Stimulated activated CD8-positive, alpha-beta memory T cell treated with anti-CD3 and anti-CD28 coated beads, Interleukin-7, amount 100 ng/mL, for 1 hour (primary cell): ENCODE measurements at places on chromosomes 2 and 18.

DNA sequence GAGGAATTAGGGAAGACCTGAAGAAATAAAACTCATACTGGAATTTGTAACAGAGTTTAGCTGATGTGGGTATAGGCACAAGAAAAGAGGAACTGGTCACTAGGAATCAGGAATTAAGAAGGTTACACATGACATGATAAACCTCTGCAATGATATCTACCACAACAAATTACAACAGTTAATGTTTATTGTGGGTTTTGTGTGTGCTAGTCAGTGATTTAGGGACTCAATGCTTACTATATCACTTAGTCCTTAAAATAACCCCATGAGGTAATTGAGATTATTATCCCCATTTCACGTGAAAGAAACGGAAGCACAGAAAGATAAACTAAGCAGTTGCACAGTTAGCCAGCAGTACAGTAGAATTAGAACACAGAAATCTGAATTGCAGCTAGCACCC is 415.8 kb upstream of the ZEB2 start:
- DNase-seq, result no peak

- no peak for DNase-seq
Observed at GRCh38 chr2:101124643-101125366, 26.4 kb downstream of the TBC1D8 start.

GRCh38 chr2:226995625-226996041 is 159.8 kb downstream of the RHBDD1 start:
- no peak for DNase-seq

GRCh38 chr2:160741271-160741670 is 247.7 kb upstream of the RBMS1 start:
- no peak for DNase-seq

GRCh38 chr2:10680957-10681356 is 8.8 kb downstream of the NOL10 start:
- no peak for DNase-seq

GRCh38 chr2:168466190-168466737 is 10.2 kb downstream of the CERS6 start:
- DNase-seq, result no peak

GRCh38 chr2:221154176-221154575 is 417.9 kb downstream of the EPHA4 start:
- DNase-seq, result no peak

DNA sequence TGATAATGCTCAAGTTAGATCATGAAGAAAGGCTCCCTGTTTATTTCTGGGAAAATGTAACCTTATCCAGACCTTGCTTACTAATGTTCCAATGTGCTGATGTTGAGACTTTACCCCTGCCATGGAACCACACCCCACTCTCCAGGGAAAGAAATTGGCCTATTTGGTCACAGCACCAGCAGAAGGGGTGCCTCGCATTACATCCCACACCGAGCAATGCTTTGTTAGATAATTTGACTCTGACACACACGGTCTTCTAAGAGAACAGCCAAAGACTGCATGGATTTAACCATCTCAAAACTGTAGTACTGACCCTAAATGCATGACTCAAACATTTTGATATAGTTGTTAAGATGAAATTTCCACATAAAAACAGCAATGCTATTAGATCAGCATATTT is 152.1 kb upstream of the CCDC150 start:
- no peak for DNase-seq

DNA sequence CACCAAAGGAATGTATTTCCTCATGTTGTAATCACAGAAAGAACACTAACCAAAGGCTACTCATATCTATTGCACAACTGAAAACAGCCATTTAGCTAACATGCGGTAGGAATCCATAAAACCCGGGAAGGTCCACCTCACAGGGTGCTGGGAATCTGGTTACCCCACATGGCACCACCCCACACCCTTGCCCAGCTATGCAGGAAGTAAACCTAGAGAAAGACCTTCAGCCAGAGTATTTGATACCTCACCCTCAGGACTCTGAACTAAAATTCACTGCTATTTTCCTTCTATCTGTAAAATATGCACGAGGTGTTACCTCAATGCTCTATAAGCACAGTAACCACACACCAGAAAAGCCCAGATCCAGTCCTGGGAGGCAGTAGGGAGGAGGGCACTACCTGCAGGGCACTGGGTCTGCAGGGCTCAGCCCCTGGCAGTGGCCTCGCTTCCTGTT is 45.8 kb downstream of the PTPN2 start:
- DNase-seq, result no peak

DNA sequence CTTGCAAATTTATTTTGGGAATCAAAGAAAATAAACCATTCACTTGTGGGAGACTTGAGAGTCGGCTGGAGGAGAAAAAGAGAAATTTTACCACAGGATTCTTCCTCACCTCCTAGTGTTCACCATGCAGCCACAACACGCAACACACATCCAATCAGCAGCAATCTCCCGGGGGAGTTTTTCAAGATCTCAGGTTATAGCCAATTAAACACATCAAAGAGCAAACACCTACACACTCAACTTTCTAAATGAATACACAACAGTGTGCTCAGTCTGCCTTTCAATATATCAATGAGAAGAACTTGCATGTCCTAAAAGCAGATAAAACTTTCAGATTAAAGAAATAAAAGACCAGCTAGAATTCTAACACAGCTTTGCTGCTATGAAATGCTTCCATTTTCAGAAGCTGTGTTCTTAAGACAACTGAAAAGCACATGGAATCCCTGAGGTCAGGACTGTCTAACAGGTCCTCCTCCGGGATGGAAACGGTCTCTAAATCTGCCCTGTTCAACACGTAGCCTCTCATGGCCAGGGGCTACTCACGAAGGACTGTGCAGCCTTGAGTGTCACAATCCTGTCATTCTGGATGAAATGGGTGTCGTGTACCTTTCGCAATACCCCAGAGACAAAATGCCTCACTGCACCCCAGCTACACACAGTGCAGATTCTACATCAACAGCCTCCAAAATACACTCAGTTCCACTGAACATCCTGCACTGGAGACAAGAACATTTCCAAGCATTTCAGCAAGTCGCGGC is 84.2 kb downstream of the ZNF516 start:
- DNase-seq, result no peak

- no peak for DNase-seq
Observed at GRCh38 chr2:134271758-134272157, 17.9 kb downstream of the MGAT5 start.
